ENCODE measurements at places on chromosomes 4 and X.

DNA sequence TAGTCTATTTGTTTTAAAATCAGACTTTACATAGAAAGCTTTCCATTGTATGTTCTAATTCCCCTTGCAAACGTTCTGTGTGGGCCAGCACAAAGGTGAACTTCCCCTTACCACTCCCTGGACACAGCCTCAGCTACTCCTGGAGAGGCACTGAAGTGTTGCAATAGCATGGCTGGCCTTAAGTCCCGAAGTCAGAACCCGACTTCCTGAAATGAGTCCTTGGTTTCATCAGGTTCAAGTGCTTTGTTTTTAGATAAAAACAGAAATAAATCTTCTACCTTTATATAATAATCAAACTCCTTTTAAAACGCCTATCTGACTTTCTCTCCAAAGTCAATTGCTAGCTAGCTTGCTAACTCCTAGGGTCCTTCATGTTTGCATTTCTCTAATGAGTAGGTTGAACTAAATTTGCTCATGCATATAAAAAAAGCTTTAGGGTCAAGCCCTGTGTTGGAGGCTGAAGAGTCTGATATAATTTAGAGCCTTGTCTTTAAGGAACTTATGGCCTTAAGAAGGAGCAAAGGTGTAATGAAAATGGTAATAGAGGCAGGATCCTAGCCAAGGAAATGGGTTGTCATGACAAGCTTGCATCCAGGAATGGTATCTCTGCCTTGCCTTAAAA lies 9.0 kb downstream of the BMP3 start:
- no peak overlapping the region for H3K4me3 ChIP-seq
- H3K27me3 ChIP-seq: no peaks in the 10 kb centered on the region
- no peak for DNase-seq
- no peaks in the 10 kb centered on the region for H3K36me3 ChIP-seq
- no peaks in the 10 kb centered on the region for H3K4me1 ChIP-seq
- no peak overlapping the region for H3K27ac ChIP-seq

DNA sequence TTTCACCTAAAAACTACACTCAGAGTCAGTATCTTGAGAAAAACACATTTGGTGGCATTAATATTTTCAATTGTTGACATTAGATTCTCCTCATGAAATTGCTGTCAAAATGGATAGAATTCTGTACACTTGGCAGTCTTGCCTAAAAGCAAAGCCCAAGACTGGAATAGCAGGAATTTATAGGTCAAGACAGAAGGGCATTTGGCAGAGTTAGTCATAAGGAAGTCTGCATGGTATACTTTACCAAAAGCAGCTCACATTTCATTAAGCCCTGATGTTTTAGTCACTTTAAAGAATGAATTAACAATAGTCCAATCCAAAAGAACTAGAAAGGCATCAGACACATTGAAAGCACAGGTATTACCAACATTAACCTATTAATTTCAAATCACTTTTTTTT lies 7.1 kb downstream of the CCDC160 start:
- H3K27me3 ChIP-seq: no peaks in the 10 kb centered on the region
- no peak for DNase-seq
- H3K4me1 ChIP-seq: no peaks in the 10 kb centered on the region
- no peaks in the 10 kb centered on the region for H3K36me3 ChIP-seq
- no peak overlapping the region for H3K27ac ChIP-seq

DNA sequence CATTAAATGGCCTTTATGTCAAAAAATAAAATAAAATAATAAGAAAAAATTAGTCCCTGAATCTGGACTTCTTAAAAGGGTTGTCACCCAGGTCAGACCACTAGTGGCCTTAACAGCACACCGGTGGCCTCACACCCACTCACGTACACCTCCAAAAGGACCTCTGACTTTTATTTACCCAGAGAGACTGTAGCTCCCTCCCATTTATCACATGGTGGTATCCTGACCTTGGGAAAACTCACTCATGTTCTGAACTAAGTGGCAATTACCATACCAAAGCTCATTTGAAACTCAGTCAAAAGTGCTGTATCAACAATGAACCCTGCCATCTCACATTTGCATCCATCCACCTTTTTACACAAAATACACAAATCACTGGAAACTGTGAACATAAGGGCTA lies 53.1 kb upstream of the MAP3K15 start:
- no peak overlapping the region for H3K4me3 ChIP-seq
- H3K27me3 ChIP-seq: no peaks in the 10 kb centered on the region
- H3K4me1 ChIP-seq: no peaks in the 10 kb centered on the region
- H3K36me3 ChIP-seq: peaks cover under 1% of the 10 kb centered on the region
- H3K27ac ChIP-seq: no peak overlapping the region
- DNase-seq: no peak

GRCh38 chrX:136310411-136310810 lies 9.6 kb downstream of the ADGRG4 start:
- no peak overlapping the region for H3K27ac ChIP-seq
- no peak overlapping the region for H3K4me3 ChIP-seq
- no peaks in the 10 kb centered on the region for H3K27me3 ChIP-seq
- DNase-seq: no peak

- no peak for DNase-seq
- H3K4me3 ChIP-seq: no peak overlapping the region
- no peaks in the 10 kb centered on the region for H3K27me3 ChIP-seq
These were observed 192.8 kb downstream of the PPARGC1A start for GRCh38 chr4:23697001-23697528.

GRCh38 chrX:137432609-137433008 lies 133.3 kb upstream of the ZIC3 start:
- peaks cover 5% of the 10 kb centered on the region for H3K27me3 ChIP-seq
- no peaks in the 10 kb centered on the region for H3K36me3 ChIP-seq
- H3K4me3 ChIP-seq: no peak overlapping the region

DNA sequence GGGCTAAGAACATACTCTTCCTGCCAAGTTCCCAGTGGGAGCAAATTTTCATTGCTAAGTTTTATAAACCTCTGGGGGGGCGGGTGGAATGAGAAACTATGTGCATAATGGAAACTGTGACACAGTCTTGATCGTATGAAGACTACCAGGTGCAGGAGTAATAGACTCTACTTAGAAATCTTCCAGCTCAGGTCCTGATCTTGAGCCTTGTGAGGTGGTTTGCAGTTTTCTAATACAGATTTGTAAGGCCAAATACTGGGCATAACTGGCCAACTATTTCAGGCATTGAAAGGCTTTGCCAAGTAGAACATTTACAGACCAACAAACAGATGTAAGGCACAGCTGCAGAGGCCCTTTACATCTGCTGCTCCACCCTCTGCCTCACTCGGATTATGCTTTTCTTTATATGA lies 89.7 kb upstream of the CBR4 start:
- DNase-seq: no peak
- no peaks in the 10 kb centered on the region for H3K36me3 ChIP-seq
- H3K27ac ChIP-seq: no peak overlapping the region
- no peak overlapping the region for H3K4me3 ChIP-seq

GRCh38 chrX:12972243-12972642 lies 2.7 kb upstream of the TMSB4X start:
- H3K27me3 ChIP-seq: no peaks in the 10 kb centered on the region
- no peak for DNase-seq
- peak overlapping the region; percentile 52 for H3K4me3 ChIP-seq

GRCh38 chr4:112515198-112516065 lies 548 bp downstream of the NEUROG2 start:
- H3K4me1 ChIP-seq: peaks cover 37% of the 10 kb centered on the region
- no peak overlapping the region for H3K27ac ChIP-seq
- DNase-seq: no peak
- peak overlapping the region; percentile 50 for H3K4me3 ChIP-seq
- no peaks in the 10 kb centered on the region for H3K36me3 ChIP-seq

- peak; percentile 8 for DNase-seq
- no peaks in the 10 kb centered on the region for H3K27me3 ChIP-seq
- no peaks in the 10 kb centered on the region for H3K36me3 ChIP-seq
- no peaks in the 10 kb centered on the region for H3K4me1 ChIP-seq
These were observed 17.2 kb downstream of the SPIN3 start for GRCh38 chrX:56978172-56978571.

- DNase-seq: no peak
- no peaks in the 10 kb centered on the region for H3K36me3 ChIP-seq
- no peak overlapping the region for H3K27ac ChIP-seq
These were observed 69.5 kb downstream of the PDE5A start for GRCh38 chr4:119559044-119559647.

DNA sequence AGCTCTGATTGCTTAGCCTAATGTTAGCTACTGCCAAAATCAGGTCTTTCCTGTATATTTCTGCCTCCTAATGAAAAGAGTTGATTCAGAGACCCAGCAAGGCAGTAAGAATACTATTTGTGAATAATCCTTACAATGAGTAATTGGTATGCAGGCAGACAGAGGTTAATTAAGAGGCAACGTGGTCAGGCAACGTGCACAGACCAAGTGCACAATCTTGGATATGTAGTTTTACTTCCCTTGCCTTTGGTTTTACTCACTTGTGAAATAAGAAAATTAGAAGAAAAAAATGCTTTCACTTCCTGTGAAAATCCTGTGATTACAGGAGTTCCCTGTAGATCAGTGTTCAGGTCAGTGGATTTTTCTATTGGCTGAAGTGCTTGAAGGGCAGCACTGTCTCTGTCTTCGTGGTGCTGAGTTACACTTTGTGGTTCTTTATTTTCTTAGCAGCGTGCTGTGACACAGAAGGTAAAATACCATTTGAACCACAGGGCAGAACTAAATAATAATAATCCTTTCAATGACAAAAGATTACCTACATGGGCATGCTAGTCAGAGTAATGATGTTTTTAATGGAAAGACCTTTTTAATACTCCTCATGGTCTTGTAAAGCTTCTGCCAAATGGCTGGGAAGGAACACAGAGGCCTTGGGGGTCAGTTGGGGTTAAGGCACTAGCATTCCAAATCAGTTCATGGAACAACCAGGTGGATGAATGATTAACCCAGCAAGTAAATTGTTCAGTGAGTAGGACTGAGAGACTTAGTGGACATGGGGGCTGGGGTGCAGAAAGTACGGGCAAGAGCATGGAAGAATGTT lies 430.9 kb downstream of the MAPK10 start:
- no peak overlapping the region for H3K27ac ChIP-seq
- H3K36me3 ChIP-seq: no peaks in the 10 kb centered on the region
- H3K4me3 ChIP-seq: no peak overlapping the region
- H3K4me1 ChIP-seq: no peaks in the 10 kb centered on the region
- no peaks in the 10 kb centered on the region for H3K27me3 ChIP-seq

GRCh38 chr4:75919920-75920319 lies 17.7 kb upstream of the PPEF2 start:
- no peak overlapping the region for H3K4me3 ChIP-seq
- no peaks in the 10 kb centered on the region for H3K4me1 ChIP-seq
- no peak overlapping the region for H3K27ac ChIP-seq
- no peaks in the 10 kb centered on the region for H3K27me3 ChIP-seq

- no peaks in the 10 kb centered on the region for H3K4me1 ChIP-seq
- H3K27ac ChIP-seq: no peak overlapping the region
- no peaks in the 10 kb centered on the region for H3K27me3 ChIP-seq
- H3K36me3 ChIP-seq: no peaks in the 10 kb centered on the region
- H3K4me3 ChIP-seq: no peak overlapping the region
These were observed 128.9 kb upstream of the LIMCH1 start for GRCh38 chr4:41408859-41409593.

- no peak overlapping the region for H3K27ac ChIP-seq
- H3K4me1 ChIP-seq: no peaks in the 10 kb centered on the region
- no peaks in the 10 kb centered on the region for H3K36me3 ChIP-seq
- no peaks in the 10 kb centered on the region for H3K27me3 ChIP-seq
- no peak overlapping the region for H3K4me3 ChIP-seq
- no peak for DNase-seq
These were observed 100.7 kb downstream of the SYNPO2 start for GRCh38 chr4:118989098-118990080.

GRCh38 chr4:152514356-152514755 lies 21.5 kb downstream of the FBXW7 start:
- H3K4me1 ChIP-seq: peaks cover 3% of the 10 kb centered on the region
- no peak overlapping the region for H3K27ac ChIP-seq

GRCh38 chr4:48490012-48490679 lies at the start of gene ZAR1:
Gene ZAR1, plus strand, starts transcription at chr4:48490252. Its CDS starts 40 bp downstream, at chr4:48490292.
- H3K27ac ChIP-seq: no peak within 1 kb of the TSS
- H3K36me3 ChIP-seq: no peaks in the 10 kb centered on the region
- H3K4me1 ChIP-seq: peaks cover 10% of the 10 kb centered on the region
- no peak for DNase-seq
- H3K27me3 ChIP-seq: peaks cover 24% of the 10 kb centered on the region
- H3K4me3 ChIP-seq: peak within 1 kb of the TSS; percentile 32

GRCh38 chr4:42363614-42364013 lies 33.7 kb upstream of the SHISA3 start:
- H3K4me1 ChIP-seq: no peaks in the 10 kb centered on the region
- no peak overlapping the region for H3K4me3 ChIP-seq
- H3K27me3 ChIP-seq: no peaks in the 10 kb centered on the region
- no peaks in the 10 kb centered on the region for H3K36me3 ChIP-seq
- no peak overlapping the region for H3K27ac ChIP-seq
- DNase-seq: no peak

- H3K4me3 ChIP-seq: no peak overlapping the region
- no peak overlapping the region for H3K27ac ChIP-seq
- no peaks in the 10 kb centered on the region for H3K4me1 ChIP-seq
- H3K27me3 ChIP-seq: no peaks in the 10 kb centered on the region
These were observed 295.2 kb upstream of the DIAPH2 start for GRCh38 chrX:96389281-96390047.

DNA sequence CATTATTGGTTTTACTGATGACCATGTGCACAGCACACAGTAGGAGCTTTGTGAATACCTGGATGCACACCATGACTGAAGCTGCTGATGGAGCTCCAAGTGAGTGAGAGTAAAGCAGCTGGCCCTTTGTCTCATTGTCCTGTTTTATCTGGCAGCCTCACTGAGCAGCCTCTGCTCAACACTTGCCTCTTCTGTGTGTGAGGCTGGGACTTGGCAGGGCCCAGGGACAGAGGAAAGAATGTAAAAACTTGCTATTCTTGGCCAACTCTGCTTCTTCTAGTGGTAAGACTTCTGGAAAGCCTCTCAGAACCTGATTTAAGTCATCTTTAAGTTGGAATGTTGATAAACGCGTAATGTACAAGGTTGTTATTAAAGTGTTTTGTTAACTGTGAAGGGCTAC lies 61.4 kb downstream of the BEX1 start:
- H3K4me1 ChIP-seq: no peaks in the 10 kb centered on the region
- no peak for DNase-seq
- no peaks in the 10 kb centered on the region for H3K36me3 ChIP-seq
- no peaks in the 10 kb centered on the region for H3K27me3 ChIP-seq
- no peak overlapping the region for H3K27ac ChIP-seq
- H3K4me3 ChIP-seq: no peak overlapping the region

- H3K27me3 ChIP-seq: peaks cover 3% of the 10 kb centered on the region
- H3K27ac ChIP-seq: no peak overlapping the region
- H3K36me3 ChIP-seq: no peaks in the 10 kb centered on the region
- H3K4me3 ChIP-seq: no peak overlapping the region
- no peak for DNase-seq
- no peaks in the 10 kb centered on the region for H3K4me1 ChIP-seq
These were observed 70.7 kb upstream of the DCLK2 start for GRCh38 chr4:150007512-150007911.

- no peaks in the 10 kb centered on the region for H3K36me3 ChIP-seq
- no peak overlapping the region for H3K27ac ChIP-seq
- H3K4me3 ChIP-seq: no peak overlapping the region
- no peak for DNase-seq
- no peaks in the 10 kb centered on the region for H3K4me1 ChIP-seq
These were observed 8.2 kb upstream of the IQCM start for GRCh38 chr4:149823769-149824221.

- H3K4me3 ChIP-seq: no peak overlapping the region
- H3K36me3 ChIP-seq: no peaks in the 10 kb centered on the region
- no peak for DNase-seq
These were observed 37.1 kb upstream of the STX18 start for GRCh38 chr4:4578981-4579380.

GRCh38 chrX:71367396-71367795 lies 1.2 kb downstream of the TAF1 start:
- peaks cover 10% of the 10 kb centered on the region for H3K4me1 ChIP-seq
- peaks cover 6% of the 10 kb centered on the region for H3K36me3 ChIP-seq
- DNase-seq: no peak
- peak overlapping the region; percentile 77 for H3K27ac ChIP-seq
- H3K27me3 ChIP-seq: no peaks in the 10 kb centered on the region
- peak overlapping the region; percentile 63 for H3K4me3 ChIP-seq
